ENCODE measurements at places on chromosomes 3 and 15.

GRCh38 chr3:39021029-39021428 is 30.7 kb downstream of the SCN11A start:
- DNase-seq = no peak

DNA sequence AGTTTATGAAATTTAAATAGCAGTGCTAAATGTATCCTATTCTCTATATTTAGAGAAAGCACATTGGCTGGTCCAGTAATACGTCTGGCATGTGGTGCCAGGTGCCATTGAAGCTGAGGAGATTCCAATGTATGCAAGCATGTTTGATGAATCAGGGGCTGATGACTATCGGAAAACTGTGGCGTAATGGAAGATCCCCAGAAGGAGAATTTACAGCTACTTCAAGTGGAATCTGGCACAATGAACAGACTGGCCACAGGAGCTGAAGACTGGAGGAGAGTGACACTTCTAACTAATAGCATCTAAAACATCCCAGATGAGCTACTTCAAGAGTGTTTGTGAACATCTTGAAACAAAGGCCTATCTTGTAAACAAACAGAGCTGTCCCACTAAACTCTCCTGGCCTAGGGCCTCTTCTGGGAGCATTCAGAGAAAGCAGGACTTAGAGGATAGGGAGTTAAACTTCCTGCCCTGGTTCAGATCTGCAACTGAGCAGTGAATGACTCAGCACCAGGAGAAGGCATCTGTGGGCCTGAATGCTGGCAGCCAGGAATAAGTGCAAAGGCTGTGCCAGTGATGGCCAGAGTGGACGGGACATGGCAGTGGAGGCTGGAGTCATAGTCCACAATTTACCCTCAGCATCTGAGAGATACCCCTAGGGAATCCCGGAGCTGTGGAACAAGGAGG is 15.2 kb upstream of the ACTC1 start:
- DNase-seq = peak; percentile 85

- no peak for DNase-seq
Observed at GRCh38 chr3:13626396-13626795, 77.5 kb downstream of the FBLN2 start.

- DNase-seq = no peak
Observed at GRCh38 chr3:18061737-18062656, 319.6 kb upstream of the TBC1D5 start.

- DNase-seq = peak; percentile 38
Observed at GRCh38 chr3:118882353-118882947, 152.2 kb downstream of the IGSF11 start.

DNA sequence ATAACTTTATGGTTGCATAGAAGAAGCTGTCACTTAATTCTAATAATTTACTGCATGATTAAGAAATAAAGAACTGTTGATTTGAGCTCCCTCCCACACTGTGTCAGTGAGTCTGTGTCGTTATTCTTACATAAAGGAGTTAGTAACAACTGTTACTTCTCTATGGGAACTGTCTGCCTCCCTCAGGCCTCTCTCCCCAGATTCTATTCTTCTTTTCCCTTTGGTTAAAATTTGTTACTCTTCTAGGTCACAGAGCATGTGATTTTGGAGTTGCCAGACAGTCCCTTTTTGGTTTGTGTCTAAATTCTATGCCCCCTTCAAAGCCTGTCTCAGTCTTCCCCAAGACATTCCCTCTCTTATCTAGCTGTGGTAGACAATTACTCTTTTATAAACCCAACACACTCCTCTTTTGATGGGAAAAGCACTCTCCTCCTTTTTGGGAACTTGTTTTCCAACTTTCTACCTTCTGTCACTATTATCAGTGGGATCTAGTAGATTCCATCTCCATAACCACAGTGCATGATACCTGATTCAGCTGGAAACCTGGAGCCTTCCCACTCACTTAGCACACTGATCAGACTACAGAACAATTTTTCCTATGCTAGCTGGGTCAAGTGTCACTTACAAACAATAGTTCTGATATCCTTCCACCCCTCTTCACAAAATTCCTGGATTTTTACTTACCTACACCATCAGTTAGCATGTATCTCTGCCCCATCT is 422.1 kb upstream of the TGFBR2 start:
- no peak for DNase-seq

DNA sequence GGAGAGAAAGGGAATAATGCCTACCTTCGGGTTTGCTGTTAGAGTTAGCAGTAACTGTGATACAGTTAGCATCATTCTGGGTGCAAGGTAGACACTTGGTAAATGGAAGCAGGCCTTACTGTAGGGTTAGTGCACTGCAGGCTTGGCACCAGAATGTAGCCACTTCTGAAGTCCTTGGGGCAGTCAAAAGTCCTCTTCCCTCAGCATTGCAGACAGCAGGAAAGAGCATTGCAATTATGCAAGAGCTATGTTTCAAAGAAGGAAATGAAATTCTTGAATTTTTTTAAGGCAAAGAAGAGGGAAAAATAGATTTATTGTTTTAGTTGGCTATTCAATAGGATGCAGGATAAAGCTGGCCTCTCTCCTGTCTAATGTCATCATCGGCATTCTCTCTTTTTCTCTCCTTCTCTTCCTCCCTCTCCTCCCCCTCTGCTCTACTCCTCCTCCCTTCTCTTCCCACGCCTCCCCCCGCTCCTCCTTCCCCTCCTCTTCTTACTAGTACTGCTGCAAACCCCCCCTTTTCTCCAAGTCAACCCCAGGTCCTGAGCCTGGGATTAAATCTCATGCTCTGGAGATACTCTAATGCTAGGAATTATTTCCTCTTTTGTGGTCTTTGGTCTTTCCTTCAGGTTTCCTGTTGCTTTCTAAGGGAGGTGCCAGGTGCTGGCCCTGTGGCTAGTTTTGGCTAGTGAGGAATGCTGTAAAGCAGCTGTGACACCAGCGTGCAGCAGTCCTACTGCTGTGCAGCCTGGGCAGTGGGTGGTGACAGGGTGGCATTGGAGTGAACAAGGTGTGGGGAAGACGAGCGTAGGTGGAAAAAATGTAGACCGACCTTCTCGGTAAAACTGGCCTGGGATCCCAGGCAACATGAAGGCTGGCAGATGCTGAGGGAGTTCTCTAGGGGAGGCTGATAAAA is 21.7 kb downstream of the EEFSEC start:
- DNase-seq = no peak

DNA sequence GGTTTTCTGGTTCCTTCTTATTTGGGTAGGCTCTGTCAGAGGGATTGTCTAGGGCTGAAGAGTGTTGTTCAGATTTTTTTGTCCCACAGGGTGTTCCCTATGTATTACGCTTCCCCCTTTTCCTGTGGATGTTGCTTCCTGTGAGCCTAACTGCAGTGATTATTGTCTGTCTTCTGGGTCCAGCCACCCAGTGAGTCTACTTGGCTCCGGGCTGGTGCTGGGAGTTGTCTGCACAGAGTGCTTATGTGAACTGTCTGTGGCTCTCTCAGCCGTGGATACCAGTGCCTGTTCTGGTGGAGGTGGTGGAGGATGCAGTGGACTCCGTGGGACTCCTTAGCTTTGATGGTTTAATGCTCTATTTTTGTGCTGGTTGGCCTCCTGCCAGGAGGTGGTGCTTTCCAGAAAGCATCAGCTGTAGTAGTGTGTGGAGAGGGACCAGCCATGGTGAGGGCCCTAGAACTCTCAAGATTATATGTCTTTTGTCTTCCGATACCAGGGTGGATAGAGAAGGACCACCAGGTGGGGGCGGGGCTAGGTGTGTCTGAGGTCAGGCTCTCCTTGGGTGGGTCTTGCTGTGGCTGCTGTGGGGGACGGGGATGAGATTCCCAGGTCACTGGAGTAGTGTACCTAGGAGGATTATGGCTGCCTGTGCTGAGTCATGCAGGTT is 53.8 kb downstream of the CCDC66 start:
- DNase-seq = no peak

- no peak for DNase-seq
Observed at GRCh38 chr15:37931868-37932267, 2.6 kb upstream of the TMCO5A start.

DNA sequence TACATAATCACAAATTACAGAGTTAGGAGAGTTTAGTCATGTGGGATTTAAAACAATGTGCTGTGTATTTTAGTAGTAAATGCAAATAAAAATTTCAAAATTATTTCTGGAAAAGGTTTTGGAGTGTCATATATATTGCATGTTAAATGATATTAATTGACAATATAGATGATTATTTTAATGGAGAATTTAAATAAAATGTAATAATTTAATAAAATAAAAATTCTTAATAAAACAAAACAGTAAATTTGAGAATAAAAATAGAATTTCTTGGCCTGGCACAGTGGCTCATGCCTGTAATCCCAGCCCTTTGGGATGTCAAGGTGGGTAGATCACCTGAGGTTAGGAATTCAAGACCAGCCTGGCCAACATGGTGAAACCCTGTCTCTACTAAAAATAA is 1442.8 kb upstream of the ALCAM start:
- no peak for DNase-seq

DNA sequence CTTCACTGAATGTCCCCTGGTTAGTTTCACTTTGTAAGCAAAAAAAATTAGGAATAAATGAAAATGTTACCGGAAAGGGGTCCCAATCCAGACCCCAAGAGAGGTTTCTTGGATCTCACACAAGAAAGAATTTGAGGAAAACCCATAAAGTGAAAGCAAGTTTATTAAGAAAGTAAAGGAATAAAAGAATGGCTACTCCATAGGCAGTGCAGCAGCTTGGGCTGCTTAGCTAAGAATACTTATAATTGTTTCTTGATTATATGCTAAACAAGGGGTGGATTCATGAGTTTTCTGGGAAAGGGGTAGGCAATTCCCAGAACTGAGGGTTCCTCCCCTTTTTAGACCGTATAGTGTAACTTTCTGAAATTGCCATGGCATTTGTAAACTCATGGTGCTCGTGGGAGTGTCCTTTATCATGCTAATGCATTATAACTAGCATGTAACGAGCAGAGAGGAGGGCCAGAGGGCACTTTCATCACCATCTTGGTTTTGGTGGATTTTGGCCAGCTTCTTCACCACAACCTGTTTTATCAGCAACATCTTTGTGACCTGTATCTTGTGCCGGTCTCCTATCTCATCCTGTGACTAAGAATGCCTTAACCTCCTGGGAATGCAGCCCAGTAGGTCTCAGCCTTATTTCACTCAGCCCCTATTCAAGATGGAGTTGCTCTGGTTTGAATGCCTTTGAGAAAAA is 41.0 kb upstream of the CMSS1 start:
- no peak for DNase-seq

DNA sequence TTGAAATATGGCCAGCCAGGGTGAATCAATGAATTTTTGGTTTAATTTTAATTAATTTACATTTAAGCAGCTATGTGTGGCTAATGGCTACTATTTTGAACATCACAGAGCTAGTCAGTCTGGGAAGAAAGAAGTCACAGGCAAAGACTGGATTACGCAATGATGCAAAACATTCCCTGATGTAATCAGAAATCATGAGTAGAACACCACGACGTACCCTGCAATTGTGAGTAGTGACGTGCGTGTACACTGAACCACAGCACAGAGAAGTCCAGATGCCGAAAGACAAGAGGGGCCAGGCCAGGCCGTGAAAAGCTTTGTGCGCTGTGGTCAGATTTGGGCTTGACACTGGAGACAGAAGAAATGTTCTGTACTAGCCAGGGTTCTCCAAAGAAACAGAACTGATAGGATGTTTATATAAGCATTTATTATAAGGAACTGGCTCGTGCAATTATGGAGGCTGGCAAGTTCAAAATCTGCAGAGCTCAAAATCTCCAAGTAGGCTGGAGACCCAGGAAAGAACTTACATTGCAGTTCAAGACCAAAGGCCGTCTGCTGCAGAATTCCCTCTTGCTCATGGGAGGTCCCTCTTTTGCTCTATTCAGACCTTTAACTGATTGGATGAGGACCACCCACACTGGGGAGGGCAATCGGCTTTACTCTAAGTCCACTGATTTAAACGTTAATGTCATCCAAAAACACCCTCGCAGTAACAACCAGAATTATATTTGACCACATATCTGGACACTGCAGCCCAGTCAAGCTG is 44.6 kb downstream of the SH3BP5 start:
- no peak for DNase-seq
